ENCODE measurements at places on chromosomes 6 and 20. TPM values are rescaled to one million over a fixed set of nuclear protein-coding genes. Genes with fewer than 3 reads are reported as not detected.

The ANKEF1 gene
- total RNA-seq: 1.4 TPM

- no peak for DNase-seq
These were observed 25.0 kb downstream of the ULBP1 start for GRCh38 chr6:149988550-149989346.

The DDO gene
- not detected for total RNA-seq

DNA sequence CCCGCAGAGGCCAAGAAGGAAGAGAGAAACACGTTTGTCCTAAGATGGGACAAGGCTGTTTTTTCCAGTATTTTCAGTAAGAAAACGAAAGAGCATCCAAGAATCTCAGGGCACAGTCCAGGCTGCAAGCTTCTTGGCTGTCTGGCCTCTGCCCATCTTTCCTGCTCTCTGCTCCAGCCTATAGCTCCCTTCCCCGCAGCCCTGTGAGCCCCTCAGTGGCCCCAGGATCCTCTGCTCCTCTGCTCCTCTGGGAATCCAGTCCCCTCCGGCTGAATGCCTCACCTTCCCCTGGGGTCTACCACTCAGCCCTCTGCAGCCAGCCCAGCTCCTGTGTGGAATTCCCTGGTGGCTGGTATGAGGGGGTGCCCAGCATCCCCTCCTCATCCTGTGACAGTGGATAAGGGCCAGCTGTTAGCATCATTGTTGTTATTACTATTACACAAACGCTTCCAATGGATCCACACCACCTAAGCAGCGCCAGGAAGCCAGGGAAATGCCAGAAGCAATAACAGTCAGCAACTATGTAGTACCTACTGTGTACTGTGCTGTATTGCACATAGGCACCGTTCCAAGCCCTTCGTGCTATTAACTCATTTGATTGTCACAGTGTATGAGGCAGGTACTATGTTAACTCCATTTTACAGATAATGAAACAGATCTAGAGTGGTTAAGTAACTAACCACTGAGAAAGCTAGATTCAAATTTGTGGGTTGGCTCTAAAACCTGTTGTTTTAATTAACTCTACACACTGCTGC, 60.3 kb upstream of the PTPN1 start:
- peak; percentile 40 for DNase-seq

The PLCB4 gene
- total RNA-seq: 0.05 TPM

DNA sequence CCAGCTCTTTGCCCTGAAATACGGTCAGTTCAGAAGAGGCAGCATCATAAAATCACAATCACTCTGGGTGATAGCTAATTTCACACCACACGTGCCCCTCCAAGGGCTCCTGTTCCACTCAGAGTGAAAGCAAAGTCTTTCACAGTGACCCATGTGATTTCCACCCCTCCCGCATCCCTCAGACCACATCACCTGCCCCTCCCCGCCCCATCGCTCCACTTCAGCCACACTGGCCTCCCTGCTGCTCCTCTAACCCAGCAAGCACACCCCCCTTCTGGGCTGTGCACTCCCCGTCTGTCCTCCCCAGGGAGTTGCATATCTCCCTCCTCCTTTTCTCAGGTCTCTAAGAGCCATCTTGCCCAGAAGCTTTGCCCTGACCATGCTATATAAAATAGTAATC, 74.5 kb downstream of the PSMG4 start:
- peak; percentile 69 for DNase-seq

- no peak for DNase-seq
These were observed 171.2 kb upstream of the SULF2 start for GRCh38 chr20:47956268-47956995.

GRCh38 chr6:155504848-155505607, 49.4 kb upstream of the NOX3 start:
- DNase-seq: no peak

The HECA gene
- total RNA-seq: 4.7 TPM

- DNase-seq: peak; percentile 40
These were observed 49.4 kb downstream of the IYD start for GRCh38 chr6:150417899-150418826.

- DNase-seq: no peak
These were observed 83.5 kb downstream of the CTNNBL1 start for GRCh38 chr20:37777012-37777950.

- DNase-seq: no peak
These were observed 1.4 kb downstream of the PCED1A start for GRCh38 chr20:2838847-2839671.

- no peak for DNase-seq
These were observed 400.8 kb upstream of the HSF2 start for GRCh38 chr6:121998631-121999030.

The TFAP2D gene
- not detected for total RNA-seq

DNA sequence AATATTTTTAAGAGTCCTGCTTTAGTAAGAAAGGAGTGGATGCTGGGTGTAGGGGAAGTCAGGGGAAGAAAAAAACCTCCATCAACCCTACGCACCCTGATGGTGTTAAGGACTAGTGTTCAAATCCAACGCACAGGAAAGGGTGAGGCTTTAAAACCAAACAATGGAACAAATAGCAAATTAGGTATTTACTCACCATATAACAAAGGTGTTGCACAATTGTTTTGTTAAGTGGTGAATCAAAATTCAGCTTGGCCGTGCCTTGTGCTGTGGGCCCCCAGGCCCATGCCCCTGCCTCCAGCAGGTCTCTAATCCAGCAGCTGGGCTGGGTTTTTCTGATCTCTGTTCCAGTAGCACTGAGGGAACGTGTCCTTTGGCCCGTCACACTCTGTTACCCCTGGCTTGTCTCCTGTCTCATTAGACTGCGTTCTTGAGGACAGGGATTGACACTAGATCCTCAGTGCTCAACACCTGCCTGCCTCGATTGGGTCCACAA, 11.8 kb downstream of the FAM83D start:
- DNase-seq: no peak

DNA sequence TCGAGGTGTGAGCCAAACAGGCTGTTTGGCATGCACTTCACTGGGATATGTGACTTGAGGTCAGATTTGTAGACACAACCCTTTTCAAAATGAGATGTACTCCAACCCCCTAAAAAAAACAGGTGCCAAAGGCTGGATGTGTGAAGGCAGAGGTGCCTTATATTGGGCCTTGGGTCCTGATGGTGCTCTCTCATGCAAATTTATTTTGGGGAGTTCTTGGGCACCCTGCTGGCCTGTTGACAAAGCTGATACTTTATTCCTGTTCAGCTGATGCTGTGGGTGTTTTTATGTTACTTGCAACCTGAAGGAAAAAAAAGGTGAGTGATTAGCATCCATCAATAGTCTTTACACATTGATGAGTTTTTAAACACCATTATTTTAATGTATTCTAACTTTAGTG, 121.5 kb downstream of the DNAH8 start:
- no peak for DNase-seq

The COX4I2 gene
- not detected for total RNA-seq

- no peak for DNase-seq
These were observed 31.0 kb downstream of the E2F3 start for GRCh38 chr6:20432692-20433091.

DNA sequence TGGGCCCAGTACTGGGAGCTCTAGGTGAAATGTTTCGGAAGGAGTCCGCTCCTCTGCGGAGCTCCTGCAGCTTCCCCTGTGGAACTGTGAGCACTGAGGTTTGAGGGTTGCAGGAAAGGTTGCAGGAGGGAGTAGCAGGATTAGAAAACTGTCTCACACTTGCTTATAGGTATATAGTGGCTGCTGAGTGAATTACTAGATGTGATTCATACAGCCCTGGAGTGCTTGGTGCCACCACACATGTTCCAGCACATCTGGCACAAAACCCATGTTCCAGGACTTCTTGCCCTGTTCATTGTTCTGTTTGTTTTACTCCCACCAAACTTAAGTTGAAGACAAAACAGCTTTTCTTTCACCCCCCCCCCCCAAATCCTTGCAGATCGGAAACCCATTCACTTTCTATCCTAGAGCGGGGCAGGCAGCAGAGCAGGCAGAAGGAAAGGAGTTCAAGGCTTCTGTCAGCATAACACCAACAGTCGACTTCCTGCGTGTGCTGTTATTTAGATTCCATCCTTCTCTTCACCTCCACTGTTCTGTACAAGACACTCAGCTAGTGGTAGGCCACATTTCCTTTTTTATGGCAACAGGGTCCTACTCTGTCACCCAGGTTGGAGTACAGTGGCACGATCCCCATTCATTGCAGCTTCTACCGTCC, 669 bp upstream of the PEX6 start:
- DNase-seq: no peak

GRCh38 chr20:38243709-38244020, 16.9 kb downstream of the KIAA1755 start:
- no peak for DNase-seq

GRCh38 chr6:20441921-20442320, 40.2 kb downstream of the E2F3 start:
- DNase-seq: no peak

DNA sequence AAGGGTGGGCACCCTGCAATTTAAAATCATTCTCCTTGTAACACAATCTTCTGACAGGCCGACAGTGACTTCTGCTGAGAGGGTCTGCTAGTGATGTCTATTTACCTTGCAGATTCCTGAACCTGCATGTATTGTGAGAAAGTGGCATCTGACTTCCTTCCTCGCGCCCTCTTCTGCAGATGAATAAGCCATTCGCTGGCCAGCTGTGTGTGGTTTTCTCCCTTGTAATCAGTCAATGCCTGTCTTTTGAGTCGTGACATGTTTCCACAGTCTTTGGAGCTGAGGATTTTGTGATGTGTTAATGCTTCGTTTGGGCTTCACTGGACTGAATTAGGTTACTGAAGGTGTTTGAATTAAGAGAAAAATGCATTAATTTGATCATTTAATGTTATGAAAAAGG, 125.3 kb downstream of the GRM1 start:
- DNase-seq: no peak

GRCh38 chr6:91824331-91824730, 1237.5 kb upstream of the MAP3K7 start:
- no peak for DNase-seq

The B3GAT2 gene
- 0.03 TPM for total RNA-seq

GRCh38 chr20:63955281-63955826, 862 bp downstream of the UCKL1 start:
- no peak for DNase-seq

DNA sequence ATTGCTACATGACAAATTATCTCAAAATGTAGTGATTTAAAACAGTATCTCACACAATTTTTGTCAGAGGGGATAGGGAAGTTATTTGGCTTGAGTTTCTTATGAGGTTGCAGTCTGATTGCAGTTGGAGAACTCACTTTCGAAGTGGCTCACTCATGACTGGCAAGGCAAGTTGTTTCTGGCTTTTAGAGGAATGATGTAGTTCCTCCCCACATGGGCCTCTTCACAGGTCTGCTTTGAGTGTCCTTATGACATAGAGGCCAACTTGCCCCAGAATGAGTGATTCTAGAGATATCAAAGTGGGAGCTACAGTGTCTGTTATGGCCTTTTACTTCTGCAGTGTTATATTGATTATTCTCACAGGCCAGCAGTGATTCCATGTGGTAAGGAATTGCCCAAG, 6.1 kb downstream of the DOP1A start:
- DNase-seq: no peak

The PRPH2 gene
- total RNA-seq: not detected

The HLA-DOA gene
- 73.3 TPM for total RNA-seq

- DNase-seq: no peak
These were observed 637 bp downstream of the MYLK4 start for GRCh38 chr6:2749969-2750600.

GRCh38 chr20:58752565-58752964, 60.0 kb downstream of the NPEPL1 start:
- no peak for DNase-seq

GRCh38 chr6:126170978-126171382, 168.9 kb upstream of the CENPW start:
- peak; percentile 20 for DNase-seq

GRCh38 chr6:38542031-38542430, 97.7 kb downstream of the BTBD9 start:
- no peak for DNase-seq

DNA sequence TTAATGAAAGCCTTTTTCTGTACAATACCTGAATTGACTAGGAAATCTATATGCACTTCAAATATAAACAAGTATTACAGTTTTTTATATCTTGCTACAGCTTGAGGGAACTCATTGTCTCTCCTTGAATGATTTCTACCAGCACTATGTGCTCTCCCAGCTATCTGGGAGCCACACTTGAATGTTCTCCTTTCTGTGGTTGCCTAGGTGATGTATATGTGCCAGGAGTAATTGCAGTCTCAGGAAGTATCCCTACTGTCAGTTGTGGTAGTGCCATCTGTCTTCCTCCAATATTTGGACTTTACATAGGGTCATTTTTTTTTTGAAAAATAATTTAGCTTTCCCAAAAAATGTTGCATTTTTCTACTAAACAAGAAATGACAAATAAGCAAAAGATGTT, 288.0 kb upstream of the PLCB4 start:
- DNase-seq: no peak

DNA sequence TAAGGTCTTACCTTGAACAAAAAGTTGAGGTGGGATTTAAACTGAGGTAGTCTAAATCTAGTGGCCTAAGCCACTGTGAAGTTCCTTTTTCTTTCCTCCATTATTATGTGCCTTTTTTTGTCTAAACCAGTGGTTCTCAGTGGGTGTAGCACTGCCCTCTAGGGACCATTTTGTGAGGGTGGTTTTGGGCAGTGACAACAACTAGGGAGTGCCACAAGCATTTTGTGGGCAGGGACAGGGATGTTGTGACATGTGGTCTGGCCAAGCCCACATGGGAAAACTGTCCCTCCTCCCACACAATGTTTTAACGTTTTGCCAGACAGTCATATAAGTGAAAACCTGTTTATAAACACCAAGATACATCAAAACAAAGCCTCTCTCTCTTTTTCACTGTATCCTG, 899.4 kb upstream of the FLRT3 start:
- peak; percentile 38 for DNase-seq

Measured in GM12878 (cell line).